CD4-positive, alpha-beta T cell treated with Interleukin-4 for 1 hour (primary cell): ENCODE measurements at places on chromosomes 7 and 10.

GRCh38 chr7:102912742-102913141 lies at the start of gene LRRC17:
Gene LRRC17, plus strand, starts transcription at chr7:102913000. Its CDS starts 20,914 bp downstream, at chr7:102933914.
- no peak for DNase-seq

DNA sequence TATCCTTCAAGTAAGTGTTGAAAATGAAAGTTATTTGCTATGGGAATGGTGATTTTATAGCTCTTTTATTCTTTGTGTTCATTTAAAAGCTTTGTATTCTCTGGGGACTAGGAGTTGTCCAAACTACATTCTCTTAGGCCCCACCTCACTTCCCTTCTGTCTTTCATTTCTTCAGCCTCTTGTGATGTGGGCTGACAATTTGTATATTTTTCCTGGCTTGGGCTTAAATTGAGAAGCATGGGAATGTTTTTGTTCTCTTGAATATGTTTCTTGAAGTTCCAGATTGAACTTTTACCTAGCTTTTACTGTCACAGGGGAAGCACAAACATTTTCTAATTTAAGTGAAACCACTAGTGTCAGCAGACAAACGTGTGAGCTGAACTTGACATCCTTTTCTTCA lies 27.9 kb downstream of the BBS9 start:
- DNase-seq = no peak

GRCh38 chr7:66167773-66168387 lies 37.3 kb upstream of the TPST1 start:
- DNase-seq = no peak

- DNase-seq = no peak
These were observed 230.9 kb downstream of the ZMYND11 start for GRCh38 chr10:366186-366585.

- DNase-seq = no peak
These were observed 45.5 kb downstream of the NOD1 start for GRCh38 chr7:30433082-30433481.

- DNase-seq = no peak
These were observed 16.2 kb upstream of the MACC1 start for GRCh38 chr7:20233362-20233761.

DNA sequence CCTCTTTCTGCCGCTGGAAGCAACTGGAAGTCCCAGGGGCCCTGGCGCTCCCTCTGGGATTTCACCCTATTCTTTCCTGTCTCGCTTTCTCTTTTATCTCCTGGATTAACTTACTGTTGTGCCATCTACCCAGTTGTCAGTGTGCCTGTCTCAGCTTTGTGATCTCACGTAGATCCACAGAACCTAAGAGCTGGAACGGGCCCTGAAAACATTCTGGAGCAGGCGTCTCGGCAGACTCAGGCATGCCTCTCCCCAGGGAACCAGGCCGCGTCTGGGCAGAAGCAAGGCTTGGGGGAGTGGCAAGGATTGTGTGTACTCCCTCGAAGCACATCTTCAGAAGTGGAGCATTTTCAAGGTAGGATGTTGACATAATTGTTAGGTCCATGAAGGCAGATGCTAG lies 87.2 kb downstream of the KCNMA1 start:
- DNase-seq = no peak

- no peak for DNase-seq
These were observed 6.7 kb upstream of the SCRN1 start for GRCh38 chr7:29996321-29996720.

DNA sequence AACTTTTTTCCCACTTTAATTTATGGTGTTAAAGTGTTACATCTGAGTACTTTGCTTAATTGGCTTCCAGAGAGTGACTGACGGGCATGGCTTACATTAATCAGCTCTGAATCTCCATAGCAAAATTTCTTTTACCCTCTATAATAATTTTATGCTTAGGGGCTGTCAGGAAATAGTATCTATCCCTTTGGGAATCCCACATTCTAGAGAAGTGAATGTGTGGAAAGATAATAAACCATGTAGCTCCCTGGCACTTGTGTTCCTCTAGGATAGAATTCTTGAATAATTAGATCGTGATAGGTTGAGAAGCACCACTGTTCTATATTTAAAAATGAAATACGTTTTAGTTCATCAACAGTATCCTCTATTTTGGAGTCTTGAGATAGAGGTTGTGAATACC lies 89.6 kb downstream of the DNAJB9 start:
- DNase-seq = no peak

DNA sequence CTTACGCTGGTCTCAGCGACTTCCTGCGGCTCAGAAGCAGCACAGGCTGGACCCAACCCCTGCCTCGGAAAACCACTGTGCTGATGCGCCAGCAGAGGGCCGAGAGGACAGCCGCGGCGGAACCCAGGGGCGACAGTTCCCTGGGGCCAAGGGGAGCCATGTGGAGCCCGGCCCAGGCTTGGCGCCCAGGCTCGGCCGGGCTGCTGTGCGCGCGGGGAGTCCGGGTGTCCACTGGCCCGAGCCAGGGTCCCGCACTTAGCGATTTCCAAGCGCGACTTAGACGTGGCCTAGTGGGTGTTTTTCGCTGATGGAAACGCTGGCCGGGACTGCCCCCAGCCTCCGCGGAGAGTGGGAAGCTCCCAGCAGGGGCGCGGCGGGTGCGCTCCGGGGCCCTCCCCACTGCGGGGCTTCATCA lies 18.6 kb upstream of the ZNF32 start:
- no peak for DNase-seq

DNA sequence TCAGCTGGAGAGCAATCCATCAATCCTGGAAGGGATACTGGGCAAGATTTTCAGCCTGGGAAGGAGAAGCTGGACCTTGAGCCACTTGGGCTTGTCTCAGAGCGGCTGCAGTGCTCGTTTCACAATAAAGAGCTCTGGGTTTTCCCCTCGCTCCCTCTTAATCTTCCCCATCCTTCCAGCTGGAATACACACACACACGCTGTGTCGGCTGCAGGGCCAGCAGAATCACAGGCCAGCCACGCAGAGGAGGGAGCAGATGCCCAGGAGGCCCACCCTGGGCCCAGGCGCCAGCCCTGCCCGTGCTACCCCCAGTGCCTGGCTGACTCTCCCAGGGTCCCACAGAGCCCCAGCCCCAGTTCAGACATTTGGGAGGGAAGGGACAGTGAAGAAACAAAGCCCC lies 255.1 kb downstream of the TNS3 start:
- DNase-seq = no peak

GRCh38 chr7:72336382-72336631 lies 75.8 kb downstream of the CALN1 start:
- no peak for DNase-seq

GRCh38 chr7:93877742-93878141 lies 12.8 kb downstream of the TFPI2 start:
- no peak for DNase-seq

DNA sequence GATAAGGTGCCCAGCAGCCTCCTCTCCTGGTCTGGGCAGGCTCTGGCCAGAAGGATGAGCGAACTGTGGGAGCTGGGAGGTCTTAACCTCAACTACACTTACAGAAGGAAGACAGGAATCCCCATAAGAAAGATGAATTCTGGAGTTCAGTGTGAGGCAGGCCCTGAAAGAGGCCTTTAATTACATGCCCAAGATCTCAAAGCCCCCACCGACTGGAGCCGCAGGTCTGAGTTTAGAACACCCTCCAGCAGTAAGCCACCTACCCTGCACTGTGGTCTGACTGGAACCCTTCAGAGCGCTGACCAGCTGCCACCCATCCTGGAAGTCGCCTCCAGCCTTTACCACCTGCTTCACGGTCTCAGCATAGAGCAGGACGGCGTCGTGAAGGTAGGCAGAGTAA lies 28.2 kb upstream of the ACSL5 start:
- DNase-seq = no peak
